ENCODE measurements at places on chromosomes 12 and 14.
A peak's percentile ranks its signal among the peaks of the same experiment; 100 is the strongest.

- DNase-seq, result no peak
Observed at GRCh38 chr14:96161636-96162035, 43.0 kb upstream of the BDKRB2 start.

DNA sequence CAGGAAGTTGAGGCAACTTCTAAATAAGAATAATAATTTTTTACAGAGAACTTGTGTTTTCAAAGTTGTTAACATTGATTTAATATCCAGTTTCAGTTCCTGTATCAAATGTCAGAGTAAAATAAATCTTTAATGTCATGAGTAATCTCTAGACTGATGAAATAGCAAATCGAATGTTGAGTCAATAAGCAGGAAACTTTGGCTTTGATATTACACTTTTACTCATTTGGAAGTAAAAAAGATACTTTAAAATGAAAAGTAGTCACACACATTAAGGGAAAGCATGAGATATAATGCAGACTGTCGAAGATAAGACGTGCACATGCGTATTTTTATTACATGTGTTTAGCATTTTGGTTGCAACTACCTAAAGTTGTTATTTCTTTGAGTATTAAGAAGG lies 78.2 kb upstream of the PTGDR start:
- DNase-seq, result no peak

GRCh38 chr14:68523989-68524725 lies 268.7 kb downstream of the ZFP36L1 start:
- no peak for DNase-seq

DNA sequence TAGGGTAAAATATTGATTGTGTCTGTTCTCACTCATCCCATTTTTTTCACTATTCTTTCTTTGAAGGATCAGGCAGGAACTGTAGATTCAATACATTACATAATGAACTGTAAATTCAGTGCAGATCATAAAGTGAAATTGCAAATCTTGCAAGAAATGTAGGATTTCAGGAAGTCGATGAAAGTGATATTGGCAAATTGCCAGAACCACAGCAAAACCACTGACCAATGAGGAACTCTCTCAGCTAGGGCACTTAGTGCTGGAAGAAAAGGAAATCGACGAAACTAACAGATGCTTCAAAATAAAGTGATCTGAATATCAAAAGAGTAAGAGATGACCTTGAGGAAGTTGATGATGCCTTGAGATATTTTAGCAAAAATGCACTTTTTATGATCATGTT lies 157.6 kb downstream of the AACS start:
- DNase-seq, result no peak

DNA sequence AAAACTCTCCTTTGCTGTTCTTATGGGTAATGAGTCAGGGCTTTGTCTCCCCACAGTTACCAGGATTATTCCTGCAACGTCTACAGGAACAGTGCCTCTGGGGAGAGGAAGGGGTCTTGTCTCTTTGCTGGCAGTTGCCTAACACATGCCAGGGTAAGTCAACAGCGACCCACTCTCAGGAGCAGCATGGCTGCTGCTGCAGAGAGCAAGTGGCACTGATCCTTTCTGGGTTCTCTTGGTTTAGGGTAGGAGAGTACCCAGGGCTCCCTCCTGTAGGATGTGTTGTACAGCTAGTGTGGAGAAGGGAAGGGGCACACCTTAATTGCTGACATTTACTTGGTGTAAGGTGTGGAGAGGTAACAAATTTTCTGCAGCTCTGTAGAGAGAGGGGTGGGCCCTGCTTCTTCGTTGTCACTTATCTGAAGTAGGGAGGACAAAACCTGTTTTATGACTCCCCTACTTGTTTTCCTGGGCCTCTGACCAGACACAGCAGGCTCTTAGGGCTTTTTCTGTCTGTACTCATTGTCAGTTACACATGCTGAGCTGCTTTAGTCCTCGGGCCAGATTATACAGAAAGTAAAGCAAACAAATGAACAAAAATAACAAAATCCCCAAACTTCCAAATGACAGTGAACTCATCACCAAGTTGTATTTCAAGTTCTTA lies 168.2 kb downstream of the ACSS3 start:
- DNase-seq, result no peak

GRCh38 chr12:7241404-7242005 lies 52.0 kb downstream of the PEX5 start:
- no peak for DNase-seq

GRCh38 chr12:5965950-5966383 lies 20.9 kb upstream of the ANO2 start:
- peak; percentile 39 for DNase-seq

DNA sequence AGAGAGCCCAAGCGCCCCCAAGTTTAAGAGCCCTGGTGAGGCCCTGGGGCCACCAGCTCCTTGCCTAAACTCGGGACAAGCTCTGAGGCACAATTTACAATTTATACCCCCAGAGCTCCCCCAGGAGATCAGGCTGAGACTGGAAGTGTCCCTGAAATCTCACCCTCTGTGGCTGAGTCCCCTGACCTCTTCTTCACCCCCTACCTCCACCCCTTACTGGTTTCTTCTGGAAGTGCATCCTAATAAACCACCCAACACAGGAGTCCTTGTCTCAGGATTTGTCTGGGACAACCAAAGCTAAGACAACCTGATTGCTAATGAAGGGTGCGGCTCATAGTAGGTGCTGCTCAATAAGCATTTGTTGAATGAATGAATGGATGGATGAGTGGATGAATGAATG lies 206.4 kb downstream of the BCL11B start:
- no peak for DNase-seq

DNA sequence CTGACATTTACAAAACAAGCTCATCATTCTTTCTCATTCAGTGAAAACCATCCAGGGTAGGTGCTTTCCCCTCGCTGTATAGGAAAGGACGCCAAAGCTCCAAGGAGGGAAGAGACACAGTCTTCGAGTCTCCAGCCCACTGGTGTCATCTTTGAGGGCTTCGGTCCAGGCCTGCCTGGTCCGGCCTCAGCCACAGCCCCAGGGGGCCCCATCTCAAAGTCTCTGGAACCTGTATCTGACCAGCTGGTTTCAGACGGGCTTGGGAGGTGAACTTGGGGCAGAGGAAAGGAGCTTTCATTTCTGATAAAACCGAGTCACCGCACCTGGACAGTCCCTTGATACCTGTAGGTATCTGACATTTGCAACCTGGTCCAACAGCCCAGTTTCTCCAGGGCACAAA lies 229.5 kb upstream of the RTL1 start:
- no peak for DNase-seq

GRCh38 chr12:50597200-50598195 lies 92.7 kb downstream of the DIP2B start:
- DNase-seq, result no peak

DNA sequence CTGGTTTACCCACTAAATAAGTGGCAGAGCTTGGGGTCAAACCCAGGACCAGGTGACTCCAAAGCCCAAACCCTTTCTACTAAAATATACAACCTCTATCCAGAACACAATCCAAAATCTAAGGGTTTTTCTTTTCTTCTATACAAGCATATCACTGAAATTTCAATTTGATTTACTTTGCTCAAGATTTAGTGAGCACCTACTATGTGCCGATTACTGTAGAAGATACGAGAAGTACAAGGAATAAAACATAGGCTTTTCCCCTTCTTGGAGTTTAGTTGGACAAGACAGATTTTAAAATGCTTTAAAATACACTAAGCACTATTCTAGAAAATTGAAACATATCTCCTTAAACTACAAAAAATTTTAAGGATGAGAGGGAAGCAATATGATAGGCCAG lies 2.8 kb downstream of the L3HYPDH start:
- DNase-seq, result no peak

GRCh38 chr12:95796225-95796981 lies 5.8 kb upstream of the NTN4 start:
- no peak for DNase-seq

- DNase-seq, result no peak
Observed at GRCh38 chr14:33738491-33738890, 212.4 kb downstream of the EGLN3 start.

- no peak for DNase-seq
Observed at GRCh38 chr12:52906191-52906601, 1.3 kb upstream of the KRT8 start.

GRCh38 chr14:34374998-34375740 lies 86.9 kb downstream of the SPTSSA start:
- DNase-seq, result no peak

DNA sequence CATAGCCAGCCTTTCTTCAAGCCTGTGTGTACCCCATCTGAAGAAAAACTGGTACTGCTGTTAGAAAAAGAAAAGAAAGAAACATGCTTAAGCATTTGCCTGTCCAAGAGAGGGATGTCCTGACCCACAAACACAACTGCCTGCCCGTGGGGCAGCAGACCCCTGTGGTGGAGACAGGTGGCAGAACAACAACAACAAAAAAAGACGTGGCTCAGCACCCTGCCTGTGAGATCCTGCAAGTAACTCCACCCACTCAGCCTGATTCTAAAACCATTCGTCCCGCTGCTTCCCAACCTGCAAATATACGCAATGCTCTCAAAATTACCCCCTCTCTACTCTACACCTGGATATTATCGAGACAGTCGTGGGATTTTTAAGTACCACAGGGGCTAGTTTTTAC lies 64.9 kb upstream of the ZDHHC17 start:
- no peak for DNase-seq

GRCh38 chr14:46245276-46245675 lies 406.3 kb downstream of the RPL10L start:
- no peak for DNase-seq

- DNase-seq, result no peak
Observed at GRCh38 chr14:24438223-24439097, 4.1 kb downstream of the SDR39U1 start.

- no peak for DNase-seq
Observed at GRCh38 chr12:95742586-95742985, 48.0 kb downstream of the NTN4 start.

DNA sequence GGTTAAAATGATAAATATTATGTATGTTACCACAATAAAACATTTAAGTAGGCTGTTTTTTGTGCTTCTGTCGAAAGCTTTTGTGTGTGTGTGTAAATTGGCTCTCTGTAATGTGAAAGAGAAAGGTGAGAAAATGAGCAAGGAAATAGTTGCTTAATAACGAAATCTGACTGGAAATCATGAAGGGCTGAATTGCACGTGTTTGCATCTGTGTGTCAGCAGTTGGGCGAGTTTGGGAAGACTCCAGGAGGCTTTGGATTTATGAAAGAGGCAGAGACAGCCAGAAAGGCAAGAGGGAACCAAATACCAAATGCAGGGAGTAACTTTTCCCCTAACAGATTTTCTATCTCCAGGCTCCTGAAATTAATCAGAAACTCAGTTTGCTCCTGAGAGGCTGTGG lies 47.2 kb upstream of the PLEKHG3 start:
- no peak for DNase-seq

DNA sequence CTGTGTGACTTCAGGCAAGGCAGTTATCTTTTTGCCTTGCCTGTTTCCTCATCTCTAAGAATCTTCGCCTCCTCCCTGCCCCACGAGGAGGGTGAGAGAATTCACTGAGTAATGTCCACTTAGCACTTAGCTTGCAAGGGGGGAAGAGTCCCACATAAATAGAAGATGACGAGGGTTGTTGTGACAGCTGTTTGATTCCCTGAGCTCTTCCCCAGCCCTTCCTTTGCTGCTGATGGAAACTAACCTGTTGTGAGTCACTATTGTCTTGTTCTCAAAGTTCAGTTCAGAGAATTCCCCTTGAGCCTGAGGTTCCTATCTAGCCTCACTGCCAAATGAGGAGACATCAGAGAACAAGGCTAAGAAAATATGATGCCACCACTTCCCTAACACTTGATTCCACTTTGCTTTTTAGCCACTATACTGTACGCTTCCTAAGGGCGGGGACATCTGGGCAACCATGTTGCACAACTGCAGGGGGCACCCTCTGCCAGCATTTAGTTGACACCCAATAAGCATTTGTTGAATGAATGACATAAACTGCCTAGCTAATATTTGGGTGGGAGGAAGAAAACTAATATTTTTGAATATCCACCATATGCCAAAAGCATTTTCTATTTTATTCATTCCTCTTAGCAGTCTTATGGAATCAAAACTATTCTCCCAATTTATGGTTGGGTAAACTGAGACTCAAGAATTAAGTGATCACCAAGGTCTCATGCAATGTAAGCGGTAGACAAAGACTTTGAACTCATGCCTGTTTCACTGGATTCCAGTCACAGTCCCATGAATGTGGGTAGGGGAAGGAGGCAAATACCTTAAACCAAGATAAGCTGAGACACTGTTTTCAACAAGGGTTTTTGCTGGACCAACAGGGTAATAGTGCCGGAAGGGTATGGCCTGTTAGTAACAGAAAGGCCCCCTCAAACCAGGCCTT lies 77.6 kb downstream of the ZFP36L1 start:
- no peak for DNase-seq

DNA sequence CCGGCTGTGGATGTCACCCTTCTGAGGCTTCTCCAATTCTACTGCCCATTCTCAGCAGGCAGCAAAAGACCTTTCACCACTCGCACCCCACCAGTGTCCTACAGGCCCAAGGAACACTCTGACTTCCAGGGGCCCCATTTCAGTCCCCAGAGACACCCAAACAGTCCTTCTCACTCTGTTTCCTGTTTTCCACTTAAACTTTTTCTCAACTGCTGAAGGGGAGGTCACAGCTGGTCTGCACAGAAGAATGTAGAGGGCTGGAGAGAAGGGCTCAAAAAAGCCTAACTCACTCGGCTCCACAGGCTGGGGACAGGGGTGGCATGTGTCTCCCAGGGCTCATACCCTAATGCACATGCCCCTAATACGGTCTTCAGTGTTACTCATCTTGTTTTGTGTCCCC lies 4.2 kb upstream of the DTX1 start:
- DNase-seq, result no peak

- DNase-seq, result no peak
Observed at GRCh38 chr12:62299617-62300016, 39.4 kb downstream of the USP15 start.

DNA sequence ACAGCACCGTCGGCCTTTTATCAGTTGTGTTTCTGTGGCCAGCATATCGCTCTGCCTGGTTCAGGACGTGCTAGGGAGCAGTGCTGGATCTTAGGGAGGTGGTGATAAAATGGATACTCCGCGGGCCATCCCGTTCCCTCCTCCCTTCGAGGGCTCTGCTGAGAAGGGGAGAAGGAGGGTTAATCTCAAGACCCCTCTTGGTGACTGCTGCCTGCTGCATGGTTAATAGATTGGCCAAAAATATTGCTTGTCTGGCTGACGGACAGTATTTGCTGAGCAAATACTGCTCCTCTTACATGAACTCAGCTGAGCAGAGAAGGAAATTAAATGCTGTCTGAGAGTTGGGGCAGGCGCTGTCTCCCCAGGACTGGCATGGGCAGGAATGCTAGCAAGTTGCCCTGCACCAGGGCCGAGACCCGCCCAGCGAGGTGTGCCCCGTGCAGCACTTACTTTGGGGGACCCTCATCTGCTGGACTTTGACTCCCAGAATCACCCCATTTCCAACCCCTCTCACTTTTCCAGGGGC lies 1.2 kb downstream of the FBRSL1 start:
- no peak for DNase-seq

DNA sequence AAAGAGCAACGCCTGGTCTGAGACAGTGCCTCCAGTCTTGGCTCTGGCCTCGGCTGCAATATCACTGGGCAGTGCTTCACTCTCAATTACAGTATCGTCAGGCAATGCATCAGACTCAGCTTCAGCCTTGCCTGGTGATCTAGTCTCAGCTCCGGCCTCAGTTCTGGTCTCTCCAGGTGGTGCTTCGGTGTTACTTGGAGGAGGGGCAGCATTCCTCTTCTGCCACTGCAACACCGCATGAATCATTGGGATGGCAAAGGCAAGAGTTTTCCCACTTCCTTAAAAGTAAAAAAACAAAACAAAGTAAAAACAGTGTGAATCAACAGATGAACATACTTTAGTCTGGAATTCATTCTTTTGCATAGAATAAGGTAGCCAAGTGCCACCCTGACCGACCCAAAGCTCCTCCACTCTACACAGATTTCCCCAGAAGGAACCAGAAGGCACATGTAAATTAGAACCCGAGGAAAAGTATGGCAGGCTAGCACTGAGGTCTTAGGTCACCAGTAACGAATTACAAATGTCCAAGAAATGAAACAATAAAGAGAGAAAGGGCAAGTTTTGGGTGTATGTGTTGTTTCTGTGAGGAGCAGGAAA lies 18.6 kb downstream of the DDX24 start:
- DNase-seq, result no peak

Measured in NCI-H1105 (cell line).